ENCODE measurements at places on chromosomes 6 and 20.

GRCh38 chr20:54208548-54209176 lies 775 bp downstream of the PFDN4 start:
- no peak for DNase-seq

DNA sequence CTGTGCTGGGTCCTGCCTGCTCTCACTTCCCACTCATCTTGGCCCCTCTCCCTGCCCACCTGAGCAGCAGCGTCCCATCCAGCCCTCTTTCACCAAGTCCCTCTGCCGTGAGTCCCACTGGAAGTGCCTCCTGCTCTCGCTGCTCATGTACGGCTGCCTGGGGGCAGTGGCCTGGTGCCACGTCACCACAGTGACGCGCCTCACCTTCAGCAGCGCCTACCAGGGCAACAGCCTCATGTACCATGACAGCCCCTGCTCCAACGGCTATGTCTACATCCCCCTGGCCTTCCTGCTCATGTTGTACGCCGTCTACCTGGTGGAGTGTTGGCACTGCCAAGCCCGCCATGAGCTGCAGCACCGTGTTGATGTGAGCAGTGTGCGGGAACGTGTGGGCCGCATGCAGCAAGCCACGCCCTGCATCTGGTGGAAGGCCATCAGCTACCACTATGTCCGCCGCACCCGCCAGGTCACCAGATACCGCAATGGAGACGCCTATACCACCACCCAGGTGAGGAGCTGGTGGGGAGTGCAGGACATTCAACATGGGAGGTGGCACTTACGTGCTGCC lies 2.8 kb downstream of the TMEM151B start:
- DNase-seq = no peak

DNA sequence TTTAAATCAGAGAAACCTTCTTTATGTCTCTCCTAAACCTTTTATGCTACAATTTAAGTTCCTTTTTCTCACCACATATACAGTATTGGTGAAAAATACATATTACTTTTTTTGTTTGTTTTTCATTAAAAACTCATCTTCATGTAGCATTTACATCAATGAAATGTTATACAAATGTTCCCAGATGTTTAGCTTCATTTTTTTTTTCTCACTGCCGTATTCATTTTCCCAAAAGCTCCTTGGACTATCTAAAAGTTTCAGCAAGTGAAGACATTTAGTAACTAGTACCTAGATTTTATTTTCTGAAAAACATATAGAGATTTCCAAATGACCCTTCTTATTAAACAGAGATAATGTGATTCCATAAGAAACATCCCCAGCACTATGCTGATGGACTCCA lies 128.9 kb downstream of the BMP5 start:
- no peak for DNase-seq

DNA sequence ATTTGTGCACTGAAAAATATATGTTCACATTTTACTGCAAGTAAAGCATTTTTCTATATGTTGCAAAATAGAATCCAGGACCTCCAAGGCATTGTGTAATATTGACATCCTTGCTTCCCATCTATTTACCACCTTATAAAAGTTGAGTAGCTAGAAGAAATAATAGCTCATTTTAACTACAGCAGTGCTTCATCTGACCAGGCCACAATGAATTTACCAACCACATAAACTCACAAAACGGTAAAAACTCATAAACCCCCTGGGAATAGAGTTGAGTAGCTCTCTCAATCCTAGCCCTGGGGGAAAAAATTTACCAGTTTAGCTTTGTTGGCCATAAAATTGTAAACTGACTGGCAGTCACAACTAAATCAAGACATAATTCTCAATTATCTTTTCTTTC lies 3.9 kb downstream of the ATXN1 start:
- DNase-seq = no peak

DNA sequence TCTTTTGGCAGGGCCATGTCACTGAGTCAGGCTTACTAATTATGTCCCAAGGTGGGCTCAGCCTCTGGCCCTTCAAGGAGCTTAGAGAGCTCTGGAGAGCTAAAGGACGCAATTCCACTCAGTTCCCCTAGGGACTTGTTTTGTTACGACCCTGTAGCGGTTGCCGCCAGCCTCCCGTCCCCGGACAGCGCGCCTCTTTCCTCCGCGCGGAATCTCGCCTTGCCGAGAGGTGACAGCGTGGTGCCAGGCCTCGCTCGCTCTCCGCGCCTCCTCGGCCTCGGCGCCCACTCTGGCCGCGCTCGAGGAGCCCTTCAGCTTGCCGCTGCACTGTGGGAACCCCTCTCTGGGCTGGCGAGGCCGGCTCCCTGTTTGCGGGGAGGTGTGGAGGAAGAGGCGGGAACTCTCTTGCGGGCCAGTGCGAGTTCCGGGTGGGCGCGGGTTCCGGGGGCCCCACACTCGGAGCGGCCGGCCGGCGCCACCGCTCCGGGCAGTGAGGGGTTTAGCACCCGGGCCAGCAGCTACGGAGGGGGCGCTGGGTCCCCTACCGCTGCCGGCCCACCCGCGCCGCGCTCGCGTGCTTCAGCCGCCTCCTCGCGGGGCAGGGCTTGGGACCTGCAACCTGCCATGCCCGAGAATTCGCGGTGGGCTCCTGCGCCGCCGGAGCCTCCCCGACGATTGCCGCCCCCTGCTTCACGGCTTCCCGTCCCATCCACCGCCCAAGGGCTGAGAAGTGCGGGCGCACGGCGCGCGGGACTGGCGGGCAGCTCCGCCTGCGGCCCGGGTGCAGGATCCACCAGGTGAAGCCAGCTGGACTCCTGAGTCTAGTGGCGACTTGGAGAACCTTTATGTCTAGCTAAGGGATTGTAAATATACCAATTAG lies 9.9 kb upstream of the ZNF311 start:
- DNase-seq = no peak

DNA sequence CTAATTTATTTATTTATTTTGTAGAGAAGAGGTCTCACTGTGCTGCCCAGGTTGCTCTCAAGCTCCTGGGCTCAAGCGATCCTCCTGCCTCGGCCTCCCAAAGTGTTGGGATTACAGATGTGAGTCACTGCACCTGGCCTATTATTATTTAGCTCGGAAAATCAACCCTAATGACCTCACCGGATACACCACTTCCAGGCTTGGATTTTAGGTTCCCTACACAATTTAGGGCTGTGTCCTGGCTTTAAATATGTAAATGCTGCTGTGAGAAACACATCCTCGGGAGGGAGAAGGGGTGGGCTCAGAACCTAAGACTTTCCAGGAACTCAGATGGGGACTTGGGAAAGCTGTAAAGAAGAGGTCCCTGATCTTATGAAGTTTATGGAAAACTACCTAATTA lies 51.0 kb upstream of the SLC32A1 start:
- no peak for DNase-seq

DNA sequence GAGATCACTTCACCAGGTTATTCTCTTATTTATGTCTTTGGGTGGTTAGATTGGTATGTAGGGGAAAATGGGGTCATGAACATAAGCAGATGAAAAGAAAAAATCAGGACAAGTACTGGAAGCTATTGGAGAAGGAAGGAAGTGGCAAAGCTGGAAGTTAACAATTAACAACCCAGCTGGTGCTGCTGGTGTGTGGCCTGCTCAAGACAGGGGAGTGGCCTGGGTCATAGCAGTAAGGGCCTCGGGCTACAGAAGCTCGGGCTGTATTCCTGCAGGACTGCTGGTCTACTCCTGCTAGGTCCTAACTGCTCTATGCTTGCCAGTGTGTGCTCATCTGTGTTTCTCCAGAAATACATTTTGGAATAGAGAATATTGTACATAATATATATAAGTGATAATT lies 19.6 kb downstream of the MYLIP start:
- DNase-seq = no peak

GRCh38 chr20:8246716-8247115 lies 114.7 kb downstream of the PLCB1 start:
- no peak for DNase-seq

DNA sequence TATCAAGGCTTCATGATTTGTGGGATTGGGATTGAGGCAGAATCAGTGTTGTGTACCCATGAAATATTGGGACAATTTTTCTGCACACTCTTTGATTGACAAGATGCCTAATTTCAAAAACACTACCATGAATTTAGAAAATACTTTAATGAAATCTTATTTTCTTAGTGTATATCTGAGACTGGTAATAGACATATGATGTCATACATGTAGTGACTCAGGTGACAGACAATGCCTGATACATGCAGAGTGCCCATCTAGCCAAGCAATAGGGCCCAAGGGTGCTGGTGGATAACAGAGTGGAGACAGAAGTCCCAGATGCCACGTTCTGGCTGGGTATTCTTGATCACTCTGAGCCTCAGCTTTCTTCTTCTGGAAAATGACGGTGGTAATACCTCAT lies 279.6 kb upstream of the ARID1B start:
- no peak for DNase-seq

DNA sequence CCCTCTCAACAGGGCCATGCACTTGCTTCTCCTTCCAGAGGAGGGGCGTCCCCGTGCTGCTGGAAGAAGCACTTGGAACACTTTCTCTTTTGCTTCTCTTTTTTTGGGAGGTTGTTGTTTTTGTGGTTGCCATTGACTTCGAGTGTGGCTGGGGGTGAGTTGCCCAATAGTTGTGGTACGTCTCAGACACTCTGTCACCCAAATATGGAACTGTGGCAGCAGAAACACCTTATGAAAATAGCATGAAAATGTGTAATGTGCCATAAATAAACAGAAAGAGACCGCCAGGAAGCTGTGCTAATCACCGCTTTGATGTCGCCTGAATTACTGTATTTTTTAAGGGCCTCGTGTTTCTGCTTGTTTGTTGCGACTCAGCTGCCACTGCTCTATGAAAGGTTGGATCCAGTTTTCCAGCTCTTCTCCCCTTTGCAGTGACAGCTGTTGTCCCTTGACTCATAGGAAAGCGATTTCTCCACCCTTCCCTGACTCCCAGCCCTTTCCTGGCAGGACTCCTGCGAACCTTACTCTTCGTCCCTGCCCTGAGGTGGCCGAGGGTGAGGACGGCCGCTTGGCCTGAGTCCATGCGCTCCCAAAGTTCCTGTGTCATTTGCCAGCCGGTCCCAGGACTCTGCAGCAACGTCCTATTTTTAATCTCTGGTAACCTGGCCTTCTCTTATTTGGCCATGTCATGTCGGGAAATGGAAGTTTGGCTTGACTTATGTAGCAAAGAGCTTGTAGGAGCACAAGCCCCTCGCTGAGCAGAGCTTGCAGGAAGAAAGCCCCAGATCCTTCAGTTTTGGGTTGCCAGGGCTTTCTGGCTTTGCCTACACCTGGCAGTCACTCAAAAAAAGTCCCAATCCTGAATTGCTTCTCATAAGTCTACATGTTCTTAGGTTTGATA lies 694.6 kb downstream of the QKI start:
- no peak for DNase-seq

DNA sequence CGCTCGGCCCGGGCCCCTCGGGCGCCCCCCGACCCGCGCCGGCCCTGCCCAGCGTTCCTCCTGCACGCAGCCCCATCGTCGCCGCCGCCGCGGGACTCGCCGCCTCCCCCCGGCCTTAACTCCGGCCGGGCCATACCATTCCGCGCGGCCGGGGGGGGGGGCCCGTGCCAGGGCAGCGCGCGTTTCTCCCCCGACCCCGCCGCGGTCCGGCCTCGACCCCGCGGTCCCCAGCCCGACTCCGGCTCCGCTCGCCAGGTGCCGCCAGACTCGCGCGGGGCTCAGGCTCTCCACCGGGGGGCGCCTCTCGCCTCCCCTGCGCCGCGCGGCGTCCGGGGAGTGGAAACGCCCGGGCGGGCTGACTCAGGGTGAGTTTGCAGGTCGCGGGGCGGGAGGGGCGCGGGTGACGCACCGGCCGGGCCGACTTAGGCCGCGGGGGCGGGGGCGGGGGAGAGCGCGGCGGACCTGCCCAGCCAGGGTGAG lies at the start of gene SRXN1:
Gene SRXN1 (minus strand): TSS at position 91 of the 480 bp plus-strand sequence. CDS start 15 bp downstream, at position 76.
- no peak for DNase-seq

- DNase-seq = no peak
These were observed 520.8 kb downstream of the KIF16B start for GRCh38 chr20:16052456-16052855.

DNA sequence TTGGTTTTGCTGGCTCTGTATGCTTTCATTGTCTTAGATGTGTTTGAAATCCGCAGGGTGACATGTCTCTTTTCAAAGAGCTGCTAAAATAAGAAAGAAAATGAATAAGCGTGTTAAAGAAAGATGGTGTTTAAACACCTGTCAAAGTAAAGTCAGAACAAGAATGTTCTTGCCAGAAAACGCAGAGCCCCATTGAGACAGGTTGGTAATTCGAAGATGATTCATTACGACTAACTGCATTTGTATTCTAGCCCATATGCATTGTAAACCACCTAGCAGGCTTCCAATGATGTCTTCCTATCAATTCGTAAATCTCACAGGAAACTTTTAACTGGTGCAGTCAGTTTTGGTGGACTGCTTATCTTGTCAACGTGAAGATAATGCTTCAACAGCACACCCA lies 16.8 kb downstream of the PHACTR2 start:
- no peak for DNase-seq

DNA sequence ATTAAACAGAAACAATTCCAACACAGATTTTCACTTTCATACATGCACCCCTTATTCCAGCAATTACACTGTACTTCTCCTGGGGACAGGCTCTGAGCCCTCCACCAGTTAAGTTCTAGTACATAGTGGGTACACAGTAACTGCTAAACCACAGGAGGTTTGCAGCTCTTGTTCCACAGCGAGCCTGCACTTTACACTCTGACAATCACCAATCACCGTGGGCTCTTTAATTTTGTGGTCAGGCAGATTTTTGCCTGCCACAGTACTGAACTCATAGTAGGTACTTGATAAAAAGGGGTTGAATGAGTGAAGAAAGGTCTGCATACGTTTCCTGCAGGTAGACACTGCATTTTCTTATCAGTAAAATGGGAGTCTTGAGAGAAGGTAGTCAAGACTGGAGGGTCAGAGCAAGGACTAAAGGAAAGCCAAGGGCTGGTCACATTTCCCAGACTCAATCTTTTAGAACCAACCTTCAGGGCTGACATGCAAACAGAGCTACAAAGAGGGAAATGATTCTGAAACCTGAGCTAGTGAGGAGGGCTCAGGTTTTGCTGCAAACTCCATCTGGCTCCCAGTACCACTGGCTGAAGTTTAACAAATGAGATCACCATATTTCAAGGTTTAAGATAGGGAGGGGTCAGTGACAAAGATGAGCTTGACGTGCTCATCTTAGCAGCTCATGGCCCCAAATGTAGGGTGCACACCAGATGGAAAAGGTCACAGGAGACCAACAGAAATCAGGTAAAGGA lies 404.6 kb downstream of the BTBD9 start:
- no peak for DNase-seq

GRCh38 chr6:34657037-34657306 lies 39.6 kb downstream of the ILRUN start:
- DNase-seq = no peak

- no peak for DNase-seq
These were observed 20.5 kb downstream of the UBE2V1 start for GRCh38 chr20:50092436-50092835.

GRCh38 chr20:12570371-12570770 lies 438.4 kb upstream of the SPTLC3 start:
- DNase-seq = peak; percentile 80

DNA sequence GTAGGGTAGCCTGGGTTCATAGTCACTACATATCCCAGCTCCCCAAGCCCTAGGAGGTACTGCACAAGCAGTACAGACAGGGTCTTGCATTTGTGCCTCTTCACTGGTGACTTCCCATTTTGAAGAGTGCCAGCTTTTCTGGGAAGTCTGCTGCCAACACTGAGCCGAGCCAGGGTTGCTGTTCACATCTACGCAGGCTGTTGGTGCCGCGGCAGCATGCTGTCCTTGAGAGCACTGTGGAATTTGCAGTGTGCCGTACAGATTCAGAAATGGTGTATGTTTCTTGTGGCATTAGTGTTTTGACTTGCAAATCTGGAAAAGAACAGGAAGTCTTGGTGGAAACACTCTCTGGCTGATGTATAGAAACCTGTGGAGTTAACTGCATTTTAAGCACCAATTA lies 67.5 kb downstream of the JARID2 start:
- DNase-seq = no peak
